ENCODE measurements at places on chromosomes 5 and 9.

DNA sequence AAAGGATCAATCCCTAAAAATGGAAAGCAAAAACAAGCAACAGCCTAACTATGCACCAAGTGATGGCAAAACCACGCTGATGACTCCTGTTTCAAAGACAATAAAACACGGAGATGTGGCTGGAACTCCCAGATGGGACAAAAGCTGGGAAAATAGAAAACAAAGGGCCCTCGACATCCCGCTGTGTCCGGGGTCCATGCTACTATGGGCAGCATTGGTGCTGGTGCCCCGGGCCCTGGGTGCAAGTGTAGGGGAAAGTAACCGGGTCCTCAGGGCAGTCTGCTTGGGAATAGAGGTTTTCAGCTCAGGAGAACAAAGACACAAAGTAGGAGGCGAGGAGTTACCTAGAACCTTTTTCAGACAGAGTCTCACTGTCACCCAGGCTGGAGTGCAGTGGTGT, 46.1 kb downstream of the MRPL36 start:
- DNase-seq = no peak

DNA sequence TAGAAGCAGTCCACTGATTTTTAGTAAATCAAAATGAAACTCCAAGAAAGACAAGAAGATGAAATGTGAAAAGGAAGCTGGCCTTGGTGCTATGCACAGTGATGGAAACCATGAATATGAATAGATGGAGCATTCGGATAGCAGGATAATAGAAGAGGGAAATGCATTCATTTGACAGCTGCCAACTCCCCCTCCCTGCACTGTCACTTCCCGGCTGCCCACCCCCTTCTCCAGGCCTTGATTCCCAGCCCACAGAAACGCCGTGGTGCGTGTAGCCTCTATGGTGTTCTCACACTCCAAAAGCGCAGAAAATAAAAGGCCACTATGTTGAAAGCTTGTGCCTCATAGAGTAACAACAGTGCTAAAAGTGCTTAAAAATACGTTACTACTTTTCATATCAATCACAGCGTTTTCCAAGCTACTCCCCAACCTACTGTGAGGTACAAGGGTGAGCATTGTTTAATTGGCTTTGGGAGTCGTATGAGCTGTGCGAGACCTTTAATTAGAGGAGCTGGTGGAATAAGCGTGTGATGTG, 26.1 kb upstream of the IFNK start:
- no peak for DNase-seq

- DNase-seq = no peak
These were observed 370.0 kb downstream of the PSAT1 start for GRCh38 chr9:78666818-78667414.

DNA sequence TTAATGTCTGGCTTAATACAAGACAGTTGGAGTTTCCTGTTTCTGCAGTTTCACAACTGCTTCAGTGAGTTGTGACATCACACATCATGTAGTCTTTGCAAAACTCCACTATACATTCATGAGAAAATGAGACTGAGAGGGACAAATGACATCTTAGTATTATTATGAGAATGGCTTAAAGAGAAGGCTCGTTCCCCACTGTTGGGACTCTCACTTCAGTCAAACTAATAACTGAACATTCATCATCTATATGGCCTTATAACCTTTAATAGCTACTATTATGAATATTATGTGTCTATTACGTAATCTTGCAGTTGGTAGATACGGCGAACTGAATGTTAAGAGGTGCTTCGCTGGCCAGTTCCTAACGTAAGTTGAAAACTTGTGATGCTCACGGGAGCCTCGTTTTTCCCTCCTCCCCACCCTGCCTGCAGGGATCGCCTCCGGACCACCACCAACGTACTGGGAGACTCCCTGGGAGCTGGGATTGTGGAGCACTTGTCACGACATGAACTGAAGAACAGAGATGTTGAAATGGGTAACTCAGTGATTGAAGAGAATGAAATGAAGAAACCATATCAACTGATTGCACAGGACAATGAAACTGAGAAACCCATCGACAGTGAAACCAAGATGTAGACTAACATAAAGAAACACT, 79.4 kb downstream of the SLC1A3 start:
- DNase-seq = no peak

DNA sequence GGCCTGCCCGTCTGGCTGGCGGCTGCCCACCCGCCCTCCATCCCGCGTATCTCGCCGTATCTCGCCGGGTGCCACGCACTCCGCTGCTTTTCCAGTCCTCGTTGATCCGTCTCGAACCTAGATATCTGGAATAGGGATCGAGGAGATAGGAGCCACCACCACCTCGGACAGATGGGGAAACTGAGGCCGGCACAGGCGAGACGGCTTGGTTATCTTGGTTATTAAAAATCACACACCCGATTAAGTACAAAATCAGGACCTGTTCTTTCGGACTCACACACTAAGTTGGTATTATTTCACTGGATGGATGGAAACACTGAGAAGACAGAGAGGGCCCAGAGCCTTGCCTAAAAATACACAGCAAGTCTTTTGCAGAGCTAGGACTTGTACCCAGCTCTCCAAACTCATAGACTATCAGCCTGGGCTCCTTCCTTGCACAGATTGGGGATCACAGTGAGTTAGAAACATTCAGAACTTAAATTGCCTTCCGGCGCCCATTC, 678 bp downstream of the SLC26A2 start:
- DNase-seq = no peak

DNA sequence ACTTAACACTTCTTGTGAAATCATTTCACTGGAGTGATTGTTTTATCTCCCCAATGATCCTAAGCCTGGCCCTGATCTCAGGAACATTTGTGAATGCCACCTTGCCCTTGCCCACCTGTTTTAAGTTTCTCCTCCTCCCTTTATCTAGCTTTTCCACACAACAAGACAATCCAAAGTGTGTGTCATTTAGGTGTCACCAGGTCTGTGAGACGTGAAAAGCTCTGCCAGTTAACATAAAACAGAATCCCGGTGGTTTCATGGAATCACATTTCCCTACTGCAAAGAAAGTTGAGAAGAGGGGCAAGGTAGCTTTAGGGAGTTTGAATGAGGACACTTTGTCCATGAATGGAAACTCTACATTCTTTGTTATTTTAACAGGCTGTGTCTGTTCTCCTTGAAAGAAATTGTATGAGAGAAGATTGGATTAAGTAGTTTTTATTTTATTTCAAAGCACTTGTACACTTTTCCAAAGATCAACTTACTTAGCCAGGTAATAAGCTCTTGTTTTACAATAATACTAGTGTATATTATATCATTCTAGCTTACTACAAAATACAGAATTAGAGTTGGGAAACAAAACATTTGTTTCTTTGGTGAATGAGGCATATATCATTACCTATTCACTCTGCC, 239.0 kb downstream of the ISL1 start:
- no peak for DNase-seq

GRCh38 chr5:155938051-155938450, 388.9 kb upstream of the SGCD start:
- no peak for DNase-seq

GRCh38 chr5:95178046-95178651, 106.7 kb downstream of the MCTP1 start:
- DNase-seq = no peak

- DNase-seq = no peak
These were observed 79.2 kb upstream of the HSPA9 start for GRCh38 chr5:138654281-138654867.

GRCh38 chr5:94240134-94240533, 378.3 kb downstream of the KIAA0825 start:
- DNase-seq = no peak

GRCh38 chr9:70811638-70812037, 309.8 kb downstream of the TRPM3 start:
- DNase-seq = no peak

DNA sequence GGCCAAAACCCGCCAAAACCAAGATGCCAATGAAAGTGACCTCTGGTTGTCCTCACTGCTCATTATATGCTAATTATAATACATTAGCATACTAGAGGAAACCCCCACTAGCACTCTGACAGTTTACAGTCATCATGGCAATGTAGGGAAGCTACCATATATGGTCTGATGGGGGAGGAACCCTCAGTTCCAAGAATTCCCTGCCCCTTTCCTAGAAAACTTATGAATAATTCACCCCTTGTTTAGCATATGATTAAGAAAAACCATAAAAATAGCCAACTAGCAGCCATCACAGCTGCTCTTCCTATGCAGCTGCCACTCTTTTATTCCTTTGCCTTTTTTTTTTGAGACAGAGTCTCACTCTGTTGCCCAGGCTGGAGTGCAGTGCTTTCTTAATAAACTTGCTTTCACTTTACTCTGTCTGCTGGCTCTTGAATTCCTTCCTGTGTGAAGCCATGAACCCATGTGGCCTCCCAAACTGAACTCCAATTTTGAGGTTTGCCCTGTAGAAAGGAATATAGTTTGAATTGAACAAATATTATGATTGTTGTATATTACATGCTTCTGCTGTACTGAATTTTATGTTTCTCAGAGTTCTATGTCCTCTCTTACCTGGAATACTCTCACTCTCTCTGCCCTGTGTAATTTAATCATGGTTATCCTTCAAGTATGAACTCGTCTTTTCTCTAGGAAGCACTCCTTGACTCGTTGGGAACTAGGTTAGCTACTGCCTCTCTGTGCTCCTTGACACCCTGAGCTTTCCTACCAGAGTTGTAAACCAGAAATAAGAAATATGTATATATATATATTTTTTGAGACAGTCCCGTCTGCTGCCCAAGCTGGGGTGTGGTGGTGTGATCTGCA, 59.8 kb downstream of the KIAA1958 start:
- no peak for DNase-seq

DNA sequence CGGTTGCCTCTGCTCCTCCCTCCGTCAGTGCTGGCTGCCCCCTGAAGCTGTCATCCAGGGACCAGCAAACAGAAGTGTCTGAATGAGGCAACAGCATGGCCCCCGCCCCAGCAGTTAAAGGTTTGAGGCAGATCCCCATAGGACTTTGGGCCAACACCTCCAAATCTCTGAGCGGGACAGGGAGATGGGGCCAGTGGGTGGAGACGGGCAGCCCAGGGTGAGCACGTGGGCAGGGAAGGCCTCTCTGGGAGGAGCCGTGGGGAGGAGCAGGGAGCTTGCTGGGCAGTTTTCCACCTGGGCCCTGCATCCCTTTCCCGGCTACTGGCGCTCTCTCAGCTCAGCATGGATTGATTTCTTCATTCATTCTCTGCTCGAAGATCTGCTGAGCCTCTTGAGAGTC, 39.1 kb upstream of the NOTCH1 start:
- no peak for DNase-seq

DNA sequence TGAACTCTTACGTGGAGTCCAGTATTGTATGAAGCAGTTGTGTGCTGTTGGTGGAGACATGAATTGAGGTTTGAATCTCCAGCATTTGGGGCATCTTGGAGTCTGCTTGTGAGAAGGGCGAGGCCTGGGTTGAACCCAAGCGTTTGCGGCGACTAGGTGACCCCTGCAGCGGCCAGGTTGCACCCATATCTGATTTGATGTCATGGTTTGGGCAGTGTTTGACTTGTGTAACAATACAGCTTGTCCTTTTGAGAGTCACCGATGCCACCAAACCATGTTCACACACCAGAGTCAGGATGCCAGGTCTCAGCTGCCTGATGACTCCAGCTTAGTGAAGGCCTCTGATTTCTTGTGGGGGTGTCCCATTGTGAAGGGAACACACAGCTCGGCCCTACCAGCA, 2.1 kb downstream of the TRAF2 start:
- DNase-seq = no peak

- no peak for DNase-seq
These were observed 38.3 kb downstream of the SAR1B start for GRCh38 chr5:134594336-134594735.

DNA sequence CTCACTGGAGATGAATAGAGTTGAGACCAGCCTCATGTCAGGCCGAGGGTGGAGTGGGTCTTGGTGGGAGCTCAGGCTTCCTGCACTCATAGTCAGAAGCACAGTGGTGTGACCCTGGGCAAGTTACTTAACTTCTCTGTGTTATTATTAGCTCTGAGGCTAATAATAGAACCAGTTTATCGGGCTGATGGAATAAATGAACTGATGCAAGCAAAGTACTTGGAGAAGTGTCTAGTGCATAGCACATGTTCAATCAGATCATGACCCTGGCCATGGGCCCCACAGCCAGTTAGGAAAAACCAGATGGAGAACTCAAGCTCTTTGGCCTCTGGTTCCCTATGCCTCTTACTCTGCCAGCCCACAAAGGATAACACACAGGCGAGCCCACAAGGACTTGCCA, 45.3 kb upstream of the OSMR start:
- no peak for DNase-seq

GRCh38 chr9:77753180-77753579, 105.1 kb upstream of the GNA14 start:
- DNase-seq = no peak

- DNase-seq = no peak
These were observed 455.4 kb downstream of the CAAP1 start for GRCh38 chr9:26437056-26437711.

DNA sequence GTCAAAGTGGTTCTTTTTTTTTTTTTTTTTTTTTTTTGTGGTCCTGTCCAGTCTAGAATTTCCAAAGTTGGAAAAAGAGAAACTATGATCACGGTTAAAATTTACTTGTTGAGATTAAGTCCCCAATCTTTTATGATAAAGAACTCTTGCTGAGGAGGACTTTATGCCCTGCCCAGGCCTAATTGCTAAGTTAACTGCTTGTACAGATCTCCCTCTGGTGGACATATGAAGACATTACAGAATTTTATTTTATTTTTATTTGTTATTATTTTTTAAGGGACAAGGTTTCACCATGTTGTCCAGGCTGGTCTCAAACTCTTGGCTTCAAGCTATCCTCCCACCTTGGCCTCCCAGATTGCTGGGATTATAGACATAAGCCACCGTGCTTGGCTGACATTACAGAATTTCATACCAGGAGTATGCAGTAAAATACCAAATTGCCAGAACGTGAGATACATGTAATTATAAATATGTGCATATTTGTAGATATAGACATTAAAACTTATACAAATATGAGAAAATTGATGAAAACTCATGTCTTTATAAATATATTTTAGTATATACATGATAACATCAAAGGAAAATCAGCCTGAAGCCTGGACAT, 91.2 kb downstream of the RFK start:
- DNase-seq = no peak

DNA sequence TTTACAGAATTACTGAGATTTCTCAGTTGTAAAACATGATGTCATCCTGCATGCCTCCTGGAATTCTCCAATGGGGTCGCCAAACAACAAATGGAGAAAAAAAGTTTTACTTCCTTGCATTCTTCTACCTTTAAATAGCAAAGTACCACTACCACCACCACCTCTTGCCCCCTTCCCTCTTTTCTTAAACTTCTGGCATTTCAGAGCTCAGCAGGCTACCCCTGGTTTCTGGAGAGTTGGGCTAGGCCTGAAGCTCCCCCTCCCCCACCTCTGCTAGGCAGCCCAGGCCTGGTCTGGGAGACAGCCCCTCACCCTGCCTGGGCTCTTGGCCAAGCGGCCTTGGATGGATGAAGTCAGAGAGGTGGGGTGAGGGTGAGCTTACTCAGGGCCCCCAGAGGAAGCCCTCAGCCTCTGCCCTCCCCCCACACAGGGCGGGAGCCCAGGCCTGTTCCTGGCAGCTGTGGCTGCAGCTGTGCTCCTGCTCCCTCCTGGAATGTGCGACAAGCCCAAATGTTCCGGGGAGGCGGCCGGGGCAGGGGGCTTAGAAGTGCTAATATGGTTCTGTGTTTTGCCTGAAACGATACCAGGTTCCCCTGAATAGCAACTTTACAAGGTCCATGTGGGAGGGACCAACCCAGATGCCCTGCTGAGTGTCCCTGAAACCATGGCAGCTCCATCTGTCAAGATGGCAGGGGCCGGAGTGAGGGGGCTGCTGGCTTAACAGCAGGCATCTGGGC, 6.0 kb upstream of the CCIN start:
- DNase-seq = no peak

Data from cortex of kidney (tissue), 1 donor.